ENCODE measurements at places on chromosomes 6 and 20.

GRCh38 chr6:22254886-22255285 is 42.0 kb downstream of the PRL start:
- DNase-seq: no peak

- peak; percentile 89 for DNase-seq
Measured at GRCh38 chr6:130981409-130981808, 81.6 kb downstream of the EPB41L2 start.

DNA sequence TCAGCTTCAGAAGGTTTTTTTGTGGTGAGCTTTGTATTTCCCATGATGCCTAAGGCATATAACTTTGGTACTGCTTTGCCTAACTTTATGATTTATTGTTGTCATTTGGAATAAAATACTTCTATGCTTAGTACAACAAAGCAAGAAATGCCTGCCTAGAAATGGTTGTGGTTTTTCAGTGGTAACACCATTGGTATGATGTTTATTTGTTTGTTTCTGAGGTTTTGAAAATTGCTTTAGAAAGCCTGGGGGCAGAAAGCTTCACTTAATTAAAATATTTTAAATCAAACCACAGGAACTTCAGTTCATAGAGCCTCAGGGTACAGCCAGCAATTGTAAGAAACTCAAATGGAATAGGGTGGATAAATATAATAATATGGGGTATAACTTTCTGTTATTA is 351.2 kb upstream of the MAP3K7 start:
- no peak for DNase-seq

- peak; percentile 8 for DNase-seq
Measured at GRCh38 chr20:15921930-15922329, 651.3 kb downstream of the KIF16B start.

- no peak for DNase-seq
Measured at GRCh38 chr6:165725201-165725600, 62.2 kb upstream of the PDE10A start.

GRCh38 chr6:36120018-36120417 is 10.3 kb upstream of the MAPK13 start:
- no peak for DNase-seq

DNA sequence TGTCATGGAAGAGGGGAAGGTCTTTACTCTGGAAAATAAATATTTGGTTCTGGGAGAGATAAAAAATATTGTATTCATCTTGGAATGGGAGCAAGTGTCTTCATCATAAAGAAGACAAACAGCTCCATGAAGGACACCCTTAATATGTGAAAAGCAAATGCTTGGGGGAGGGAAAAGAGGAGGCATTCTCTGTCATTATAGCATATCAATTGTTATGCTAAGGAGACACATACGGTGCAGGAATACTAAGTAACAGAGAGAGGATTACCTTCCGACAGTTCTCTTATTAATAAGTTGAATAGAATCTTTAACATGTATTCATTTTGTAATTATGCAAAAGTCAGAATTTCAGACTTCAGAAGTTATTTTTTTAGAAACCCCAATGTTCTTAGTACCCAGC is 634.4 kb downstream of the UTRN start:
- DNase-seq: no peak

GRCh38 chr6:167840526-167841179 is 13.9 kb downstream of the AFDN start:
- no peak for DNase-seq

DNA sequence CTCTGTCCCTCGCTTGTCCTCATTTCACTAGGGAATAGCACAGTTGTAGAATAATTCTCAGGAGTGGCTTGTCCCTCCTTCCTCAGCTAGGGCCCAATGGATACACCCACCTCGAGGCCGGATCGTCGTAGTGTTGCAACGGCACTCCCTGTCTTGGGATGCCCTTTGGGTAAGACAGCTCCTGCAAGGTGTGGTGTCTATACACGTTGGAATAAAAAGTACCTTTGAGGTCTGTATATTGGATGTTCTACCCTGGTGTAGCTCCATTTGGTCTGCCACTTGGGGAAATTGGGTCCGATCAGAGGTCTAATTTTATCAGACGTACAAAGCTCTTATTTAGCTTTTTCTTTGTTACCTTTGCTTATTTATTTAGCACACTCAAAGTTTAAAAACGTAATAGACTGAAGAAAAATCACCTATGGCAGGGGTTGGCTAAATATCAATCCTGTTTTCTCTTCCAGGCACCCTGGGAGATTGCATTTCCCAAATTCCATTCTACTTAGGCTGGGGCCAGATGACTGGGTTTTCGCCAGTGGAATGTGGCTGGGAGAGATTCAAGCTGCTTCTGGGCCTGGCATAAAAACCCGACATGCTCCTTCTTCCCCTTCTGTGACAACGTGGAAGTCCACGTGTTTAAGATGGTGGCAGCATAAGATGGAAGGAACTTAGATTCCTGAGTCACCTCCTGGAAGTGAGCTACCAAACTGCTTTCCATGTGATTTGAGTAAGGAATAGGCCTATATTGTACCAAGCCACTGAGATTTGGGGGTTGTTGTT is 82.3 kb upstream of the CD83 start:
- DNase-seq: peak; percentile 14

All from right lung (tissue), 10 donors.